ENCODE measurements at places on chromosomes 6 and 20.

- DNase-seq, result no peak
These were observed 49.8 kb upstream of the FANCE start for GRCh38 chr6:35402136-35402855.

DNA sequence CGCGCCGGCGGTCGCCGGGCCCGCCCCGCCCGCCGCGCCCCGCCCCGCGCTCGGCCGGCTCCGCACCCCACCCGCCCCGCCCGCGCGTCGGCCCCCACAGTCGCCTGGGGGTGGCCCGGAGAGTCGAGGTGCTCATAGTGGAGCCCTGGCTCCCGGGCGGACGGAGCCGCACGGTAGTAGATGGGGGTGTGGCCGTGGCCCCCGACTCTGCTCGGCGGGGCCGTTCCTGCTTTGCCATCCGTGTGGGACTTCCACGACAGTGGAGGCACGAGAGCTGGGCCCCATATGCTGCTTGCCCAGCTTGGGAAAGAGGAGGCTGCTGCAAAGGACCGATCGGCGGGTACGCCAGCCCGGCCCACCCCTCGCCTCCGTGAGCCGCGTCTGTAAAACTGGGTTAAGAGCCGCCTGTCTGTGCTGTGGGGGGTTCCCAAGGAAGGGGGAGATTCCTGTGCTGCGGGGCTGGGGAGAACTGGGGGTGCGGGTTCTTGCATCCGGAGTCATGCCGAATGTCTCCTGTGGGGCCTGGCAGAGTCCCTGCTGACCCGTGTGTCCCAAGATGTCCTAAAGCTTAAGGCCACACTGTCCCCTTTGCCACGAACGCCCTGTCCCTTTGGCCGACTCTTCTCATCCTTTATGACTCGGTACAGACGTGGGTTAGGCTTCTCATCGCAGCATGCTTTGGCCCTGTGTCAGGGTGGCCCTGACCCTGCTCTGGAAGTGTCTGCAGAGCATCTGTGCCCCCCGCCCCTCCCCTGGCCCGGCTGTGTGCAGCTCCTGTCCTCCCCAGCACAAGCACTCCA, at the start of gene OPRL1:
Gene OPRL1, plus strand, starts transcription at position 70 of the 800 bp plus-strand sequence. CDS start 12,639 bp downstream, outside the sequence.
- DNase-seq, result peak; percentile 66

GRCh38 chr6:161837854-161838253, 564.0 kb upstream of the AGPAT4 start:
- no peak for DNase-seq

GRCh38 chr6:81800666-81801065, 48.2 kb upstream of the TENT5A start:
- no peak for DNase-seq

- no peak for DNase-seq
These were observed 5.1 kb upstream of the FAM50B start for GRCh38 chr6:3844097-3844463.

DNA sequence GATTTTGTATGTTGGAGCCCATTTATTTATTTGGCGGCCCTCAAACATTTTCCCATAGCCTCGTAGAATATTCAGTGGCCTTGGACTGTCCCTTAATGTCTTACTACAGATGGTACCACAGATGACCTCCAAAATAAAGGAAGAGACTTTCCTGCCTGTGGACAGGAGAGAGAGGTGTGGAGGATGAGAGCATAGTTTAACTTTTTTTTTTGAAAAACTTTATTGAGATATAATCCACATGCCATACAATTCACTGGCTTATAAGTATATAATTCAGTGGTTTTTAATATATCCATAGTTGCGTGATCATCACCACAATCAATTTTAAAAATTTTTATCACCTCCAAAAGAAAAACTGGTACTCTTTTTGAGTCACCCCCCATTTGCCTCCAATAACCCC, 4.6 kb upstream of the PPP1R16B start:
- no peak for DNase-seq

- no peak for DNase-seq
These were observed 42.8 kb downstream of the INSM1 start for GRCh38 chr20:20410678-20411077.

DNA sequence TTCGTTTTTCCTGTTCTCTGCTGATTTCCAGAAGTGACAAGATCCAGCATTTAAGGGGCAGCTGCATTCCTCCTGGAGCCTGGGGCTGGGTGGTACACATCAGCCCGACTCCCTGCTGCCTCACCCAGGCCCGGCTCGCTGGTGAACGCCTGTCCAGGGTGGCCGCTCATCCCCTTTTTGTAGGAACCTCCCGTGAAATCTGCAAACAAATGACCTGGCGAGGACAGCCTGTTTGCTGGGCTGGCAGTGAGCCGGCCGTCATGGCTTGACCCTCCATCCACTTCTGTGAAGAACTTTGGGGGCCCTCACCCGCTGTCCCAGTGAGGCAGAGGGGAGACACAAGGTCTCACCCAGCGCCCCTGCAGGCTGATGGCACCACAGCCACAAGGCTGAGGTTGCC, 39.0 kb downstream of the PYGB start:
- no peak for DNase-seq

GRCh38 chr6:12661432-12662089, 55.0 kb upstream of the PHACTR1 start:
- DNase-seq, result no peak

DNA sequence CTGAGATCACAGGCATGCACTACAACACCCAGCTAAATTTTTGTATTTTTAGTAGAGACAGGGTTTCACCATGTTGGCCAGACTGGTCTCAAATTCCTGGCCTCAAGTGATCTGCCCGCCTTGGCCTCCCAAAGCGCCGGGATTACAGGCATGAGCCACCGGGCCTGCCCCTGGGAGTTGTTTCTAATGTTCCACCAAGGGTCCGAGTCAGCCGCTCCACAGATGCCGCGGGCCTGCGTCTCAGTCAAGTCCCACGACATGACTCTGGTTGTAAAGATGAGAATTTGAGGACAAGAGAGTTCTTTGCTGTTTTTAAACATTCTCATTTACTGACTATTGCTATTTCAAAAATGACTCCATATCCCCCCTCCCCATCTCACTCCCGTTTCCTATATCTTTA, 30.8 kb downstream of the BNIP5 start:
- no peak for DNase-seq

- DNase-seq, result no peak
These were observed 11.2 kb downstream of the TFAP2D start for GRCh38 chr6:50724381-50725124.

DNA sequence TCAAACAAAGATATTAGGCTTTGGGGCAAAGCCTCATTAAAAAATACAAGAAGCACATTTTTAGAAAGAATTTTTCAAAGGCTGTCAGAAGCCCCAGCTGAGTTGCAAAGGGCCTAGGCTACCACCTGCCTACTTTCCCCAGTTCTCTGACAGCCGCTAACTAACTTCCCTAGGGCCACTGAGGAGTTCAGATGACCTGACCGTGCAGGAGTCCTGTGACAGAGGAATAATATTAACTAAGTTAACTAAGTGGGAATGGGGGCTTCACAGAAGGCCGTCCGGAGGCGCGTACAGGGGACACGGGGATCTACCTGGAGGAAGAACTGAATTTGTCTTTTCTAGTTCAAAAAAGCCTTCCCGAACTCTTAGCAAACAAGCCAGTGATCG, 884 bp downstream of the MCHR2 start:
- DNase-seq, result no peak

DNA sequence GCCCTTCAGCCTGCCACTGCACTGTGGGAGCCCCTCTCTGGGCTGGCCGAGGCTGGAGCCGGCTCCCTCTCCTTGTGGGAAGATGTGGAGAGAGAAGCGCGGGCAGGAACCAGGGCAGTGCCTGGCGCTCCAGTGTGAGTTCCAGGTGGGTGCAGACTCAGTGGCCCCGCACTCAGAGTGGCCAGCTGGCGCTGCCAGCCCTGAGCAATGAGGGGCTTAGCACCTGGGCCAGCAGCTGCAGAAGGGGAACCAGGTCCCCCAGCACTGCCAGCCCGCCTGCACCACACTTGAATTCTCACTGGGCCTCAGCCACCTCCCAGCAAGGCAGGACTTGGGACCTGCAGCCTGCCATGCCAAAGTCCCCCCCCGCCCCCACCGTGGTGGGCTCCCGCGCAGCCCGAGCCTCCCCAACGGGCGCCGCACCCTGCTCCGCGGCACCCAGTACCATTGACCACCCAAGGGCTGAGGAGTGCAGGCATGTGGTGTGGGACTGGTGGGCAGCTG, 205.9 kb downstream of the CLVS2 start:
- DNase-seq, result no peak

DNA sequence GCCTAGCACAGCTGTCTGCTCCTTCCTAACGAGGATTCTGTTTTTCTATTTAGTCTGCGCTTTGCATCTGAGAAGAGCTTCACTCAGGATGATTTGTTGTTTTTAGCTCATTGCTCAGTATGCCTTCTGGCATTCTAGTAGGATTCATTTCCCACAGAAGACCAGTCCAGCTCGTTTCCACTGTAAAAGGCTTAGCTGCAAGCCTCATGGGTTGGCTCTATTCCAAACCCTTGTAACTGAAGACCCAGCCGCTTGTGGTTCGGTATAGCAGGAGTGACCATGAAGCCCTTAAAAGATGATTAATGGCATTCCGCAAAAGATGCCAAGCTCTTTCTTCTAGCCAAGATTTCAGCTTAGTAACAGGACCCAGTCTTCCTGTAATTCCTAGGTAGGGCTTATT, 7.2 kb downstream of the ADGRF1 start:
- no peak for DNase-seq

- no peak for DNase-seq
These were observed 71.8 kb downstream of the F13A1 start for GRCh38 chr6:6248651-6249050.

- peak; percentile 81 for DNase-seq
These were observed 81.9 kb upstream of the E2F3 start for GRCh38 chr6:20319520-20320357.

- DNase-seq, result no peak
These were observed 243.7 kb downstream of the ALDH8A1 start for GRCh38 chr6:134706153-134706552.

- no peak for DNase-seq
These were observed 17.4 kb upstream of the FOXO3 start for GRCh38 chr6:108543175-108543940.

DNA sequence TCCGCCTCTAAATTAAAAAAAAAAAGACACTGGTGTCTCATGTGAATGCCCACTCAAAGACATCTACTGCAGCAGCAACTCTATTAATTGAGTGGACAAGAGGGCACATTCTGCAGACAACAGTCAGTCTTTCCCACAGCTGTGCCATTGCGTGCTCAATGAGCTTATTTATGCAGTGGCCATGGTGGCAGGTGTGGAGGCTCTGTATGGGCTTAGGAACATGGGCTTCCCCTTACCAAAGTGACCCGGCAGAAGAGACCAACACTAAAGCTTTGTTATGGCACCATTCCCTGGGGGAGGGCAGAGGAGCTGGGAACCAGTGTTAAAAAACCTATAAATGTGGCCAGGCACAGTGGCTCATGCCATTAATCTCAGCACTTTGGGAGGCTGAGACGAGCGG, 4.2 kb upstream of the VAPB start:
- no peak for DNase-seq

GRCh38 chr6:136977075-136977474, 55.0 kb downstream of the SLC35D3 start:
- no peak for DNase-seq

DNA sequence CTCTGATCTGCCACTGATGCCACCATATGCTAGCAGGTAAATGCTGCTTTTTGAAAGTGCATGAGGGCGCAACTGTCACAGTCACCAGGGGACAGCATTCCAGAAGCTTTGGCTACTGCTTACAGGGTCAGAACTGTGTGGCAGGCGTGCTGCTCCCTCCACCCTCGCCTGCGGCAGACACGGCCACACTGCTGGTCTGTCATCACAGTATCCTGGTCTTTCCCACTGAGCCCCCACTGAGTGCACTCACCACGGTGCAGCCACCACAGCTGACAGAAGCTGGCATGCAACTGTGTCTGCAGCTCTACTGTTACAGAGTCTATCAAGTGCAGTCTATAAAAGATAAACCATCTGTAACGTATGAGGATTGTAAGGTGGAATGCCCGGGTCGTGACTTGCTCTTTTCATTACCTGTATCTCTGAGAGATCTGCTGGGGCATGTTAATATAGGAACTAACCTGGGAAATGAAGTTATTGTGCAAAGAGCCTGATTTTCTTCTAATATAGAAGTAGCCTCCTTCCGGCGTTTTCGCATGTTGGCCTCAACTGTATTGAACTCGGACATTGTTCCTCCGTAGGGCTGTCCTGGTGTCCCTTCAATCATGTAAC, 24.5 kb downstream of the GCLC start:
- no peak for DNase-seq

- DNase-seq, result peak; percentile 20
These were observed at the start of gene TOX2 for GRCh38 chr20:43914311-43915210. Gene TOX2, plus strand, starts transcription at chr20:43914852. Its CDS starts 40 bp downstream, at chr20:43914892.

DNA sequence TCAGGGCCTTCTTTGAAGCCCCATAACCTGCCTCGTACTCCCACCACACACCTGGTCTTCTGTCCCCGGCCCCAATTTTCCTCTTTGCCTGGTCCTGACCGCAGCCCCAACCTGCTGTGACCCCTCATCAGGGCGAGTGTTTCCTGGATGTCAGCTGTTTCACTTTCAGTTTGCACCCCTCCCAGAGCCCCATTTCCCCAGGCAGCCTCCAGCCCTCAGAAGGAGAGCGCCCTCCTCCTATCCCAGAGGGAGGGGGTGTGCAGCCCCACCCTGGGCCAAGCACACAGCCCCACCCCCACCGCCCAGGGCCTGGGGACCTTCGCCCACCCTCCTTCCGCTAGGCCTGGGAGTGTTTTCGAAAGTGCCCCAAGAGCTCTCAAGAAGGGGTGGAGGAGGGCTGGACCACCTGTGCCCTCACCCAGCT, 1.5 kb downstream of the BAK1 start:
- DNase-seq, result peak; percentile 30

DNA sequence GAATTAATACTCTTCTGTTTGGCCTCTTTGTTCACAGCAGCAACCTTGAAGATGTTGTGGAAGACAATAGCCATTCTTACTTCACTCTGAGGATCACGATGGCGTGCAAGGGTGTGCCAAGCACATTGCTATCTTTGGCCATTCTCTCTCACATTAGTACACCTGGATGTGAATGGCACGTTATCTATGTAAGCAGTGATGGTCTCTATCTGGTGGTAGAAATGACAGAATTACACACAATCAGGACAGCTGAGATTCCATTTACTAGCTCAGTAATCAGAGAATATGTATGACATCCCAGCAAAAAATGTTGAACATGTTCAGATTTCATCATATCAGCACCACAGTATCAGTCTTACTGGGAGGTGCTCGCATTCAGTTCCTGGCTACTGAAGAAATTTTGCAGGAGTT, 116.2 kb downstream of the LCA5 start:
- DNase-seq, result no peak

GRCh38 chr6:138343112-138343511, 34.6 kb upstream of the SMIM28 start:
- no peak for DNase-seq

DNA sequence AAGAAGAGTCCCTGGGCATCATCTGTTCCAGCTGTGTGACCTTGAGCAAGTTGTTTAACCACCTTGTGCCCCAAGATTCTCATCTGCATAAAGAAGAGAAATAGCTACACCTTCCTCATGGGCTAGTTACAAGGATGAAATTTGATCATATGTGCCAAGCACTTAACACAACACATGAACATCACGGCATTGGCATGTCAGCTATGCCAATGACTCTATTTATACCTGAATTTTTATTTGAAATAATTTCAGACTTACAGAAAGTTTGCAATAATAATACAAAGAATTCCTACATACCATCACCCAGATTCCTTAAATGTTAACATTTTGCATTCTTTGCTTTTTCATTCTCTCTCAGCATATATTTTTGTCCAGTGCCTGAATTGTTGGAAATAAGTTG, 21.0 kb upstream of the TCF15 start:
- DNase-seq, result no peak

All from T-cell (primary cell).